ENCODE measurements at places on chromosomes 1 and 21.

DNA sequence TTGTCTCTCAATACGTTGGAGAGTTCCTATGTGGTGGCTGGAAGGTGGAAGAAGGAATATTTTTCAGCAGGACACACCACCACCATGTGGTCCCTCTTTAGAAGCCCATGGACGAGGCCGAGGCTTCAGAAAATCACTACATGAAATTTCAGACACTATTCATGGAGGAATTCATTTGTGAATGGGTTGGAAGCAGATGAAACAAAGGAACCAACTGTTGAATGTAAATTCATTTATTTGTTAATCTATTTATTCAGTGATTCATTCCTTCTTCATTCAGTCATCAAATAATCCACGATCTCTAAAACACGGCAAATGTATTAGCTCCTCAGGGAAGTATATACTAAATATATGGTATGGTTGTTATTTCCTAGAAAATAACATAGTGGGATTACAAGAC, 12.2 kb downstream of the SLC35F3 start:
- DNase-seq: no peak

DNA sequence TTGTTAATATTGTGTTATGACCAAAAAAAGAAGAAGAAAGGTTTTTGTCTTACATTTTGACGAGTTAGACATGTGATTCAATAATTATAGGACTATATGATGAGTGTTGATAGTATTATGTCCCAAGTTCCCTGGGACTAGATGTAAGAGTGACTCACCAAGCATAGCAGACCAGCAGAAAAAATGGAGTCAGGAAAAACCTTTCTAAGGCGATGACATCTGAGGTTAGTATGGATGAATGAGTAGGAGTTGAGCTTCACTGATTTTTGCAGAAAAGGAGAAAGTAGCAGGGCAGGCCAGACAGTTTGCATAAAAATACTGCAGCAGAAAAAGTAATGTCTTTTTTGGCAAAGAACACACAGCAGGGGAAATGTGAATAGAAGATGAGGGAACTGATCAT, 1041.3 kb upstream of the ADGRL4 start:
- DNase-seq: no peak

DNA sequence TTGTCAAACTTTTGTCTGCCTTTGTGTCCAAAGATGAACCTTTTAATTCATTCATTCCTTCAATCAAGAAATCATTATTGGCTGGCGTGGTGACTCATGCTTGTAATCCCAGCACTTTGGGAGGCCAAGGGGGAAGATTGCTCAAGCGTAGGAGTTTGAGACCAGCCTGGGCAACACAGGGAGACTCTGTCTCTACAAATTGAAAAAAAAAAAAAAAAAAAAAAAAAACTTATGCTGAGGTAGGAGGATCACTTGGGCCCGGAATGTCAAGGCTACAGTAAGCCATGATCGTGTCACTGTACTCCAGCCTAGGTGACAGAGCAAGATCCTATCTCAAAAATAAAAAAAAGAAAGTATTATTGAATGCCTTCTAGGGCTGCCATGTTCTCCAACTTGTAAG, 51.3 kb upstream of the CXADR start:
- no peak for DNase-seq

DNA sequence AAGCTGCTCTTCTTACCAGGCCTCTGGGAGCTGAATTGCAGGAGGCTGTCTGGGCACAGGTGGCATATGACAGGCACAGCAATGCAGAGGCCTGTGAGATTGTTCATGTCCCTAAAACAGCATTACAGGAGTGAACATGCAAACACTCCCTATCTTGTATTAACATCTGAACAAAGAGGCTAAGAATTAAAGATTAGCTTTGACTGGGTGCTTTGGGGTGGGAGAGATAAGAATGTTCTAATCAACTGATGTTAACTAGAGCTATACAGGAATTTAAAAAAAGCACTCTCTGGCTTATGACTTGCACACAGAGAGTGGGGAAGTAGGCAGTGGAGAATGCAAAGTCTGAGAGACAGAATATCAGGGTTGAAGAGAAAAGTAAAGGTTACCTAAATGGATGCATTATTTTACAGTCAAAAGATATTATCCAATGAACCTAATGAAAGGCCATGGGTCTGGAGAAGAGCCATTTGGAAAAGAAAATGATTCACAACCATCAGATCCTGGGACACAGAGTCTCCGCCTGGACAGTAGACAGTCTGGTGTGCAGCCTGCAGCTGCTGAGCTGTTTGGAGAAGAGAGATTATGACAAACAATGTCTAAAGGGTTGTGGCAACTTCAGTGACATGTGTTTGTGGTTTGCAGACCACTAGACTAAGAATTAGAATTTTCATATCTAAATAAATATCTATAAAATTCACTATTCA, 20.2 kb downstream of the DPT start:
- DNase-seq: no peak

DNA sequence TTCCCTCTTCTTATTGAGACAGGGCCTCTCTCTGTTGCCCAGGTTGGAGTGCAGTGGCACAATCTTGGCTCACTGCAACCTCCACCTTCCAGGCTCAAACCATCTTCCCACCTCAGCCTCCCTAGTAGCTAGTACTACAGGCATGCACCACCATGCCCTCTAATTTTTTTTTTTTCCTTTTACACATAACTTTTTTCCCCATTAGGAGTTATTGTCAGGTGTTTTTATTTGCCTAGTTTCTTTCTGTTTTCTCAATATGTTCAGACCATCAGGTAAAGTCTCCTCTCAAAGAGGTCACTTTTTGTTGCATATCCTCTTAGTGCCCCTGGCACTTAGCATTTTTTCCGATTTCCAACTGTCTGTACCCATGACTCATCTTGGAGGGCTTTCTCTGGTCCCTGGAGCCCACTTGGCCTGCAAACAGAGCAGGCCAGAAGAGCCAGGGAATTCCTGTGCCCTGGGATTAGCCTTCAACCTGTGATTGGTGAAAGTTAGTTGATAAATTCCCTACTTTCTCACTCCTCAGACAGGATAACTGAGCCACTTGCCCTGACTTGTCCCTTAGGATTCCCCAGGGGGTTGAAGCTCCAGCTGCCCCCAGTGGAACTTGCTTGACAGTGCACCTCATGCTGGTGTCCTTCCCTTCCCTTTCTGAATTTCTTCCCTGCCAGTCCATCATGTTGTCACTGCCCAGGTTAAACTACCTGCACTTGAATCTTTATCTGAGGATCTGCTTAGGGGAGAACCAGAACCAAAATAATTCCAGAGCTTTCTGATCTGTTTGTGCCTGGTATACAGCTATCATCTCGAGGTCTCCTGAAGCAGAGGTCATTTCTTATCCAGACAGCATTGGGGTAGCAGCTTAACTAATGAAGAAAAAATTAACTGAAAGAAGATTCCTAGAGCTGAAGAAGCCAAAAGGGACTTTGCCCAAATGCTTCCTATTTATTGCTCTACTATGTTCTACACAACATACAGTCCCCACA, 2.4 kb downstream of the NTPCR start:
- no peak for DNase-seq

DNA sequence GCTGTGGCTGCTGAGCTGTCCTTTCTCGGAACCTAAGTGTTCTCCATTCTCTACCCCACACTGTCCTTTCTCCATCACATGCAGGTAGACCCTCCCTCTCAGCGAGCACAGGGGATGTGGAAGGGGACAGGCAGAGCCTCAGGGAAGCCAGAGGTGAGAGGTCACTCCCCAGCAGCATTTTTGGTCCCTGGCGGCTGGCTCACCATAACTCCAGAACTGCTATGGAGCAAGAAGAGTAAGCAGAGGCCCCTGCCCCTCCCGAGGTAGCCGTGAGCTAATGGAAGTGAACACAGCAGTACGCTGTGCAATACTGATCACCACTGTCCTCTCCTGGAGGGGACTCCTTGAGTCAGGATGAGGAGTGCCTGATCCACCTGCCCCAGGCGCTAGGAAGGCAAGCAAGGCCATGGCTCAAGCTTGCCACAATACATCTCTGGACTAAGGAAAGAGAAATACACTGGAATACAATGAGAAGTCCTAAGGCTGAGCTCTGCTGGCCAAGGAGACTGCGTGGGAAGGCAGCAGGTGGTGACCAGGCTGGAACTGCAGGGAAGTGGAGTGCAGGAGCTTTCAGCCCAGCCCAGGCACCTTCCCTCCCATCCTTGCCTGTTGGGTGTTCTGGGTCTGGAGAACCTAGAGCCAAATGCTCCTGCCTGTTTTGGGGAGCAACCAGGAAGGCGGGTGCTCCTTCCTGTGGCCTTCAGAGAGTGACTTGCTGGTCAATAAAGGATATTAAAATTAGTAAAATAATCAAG, 96.2 kb downstream of the LAMC2 start:
- no peak for DNase-seq
